ENCODE measurements at places on chromosomes 2 and 18. TPM values are rescaled to one million over a fixed set of nuclear protein-coding genes. Genes with fewer than 3 reads are reported as not detected.

DNA sequence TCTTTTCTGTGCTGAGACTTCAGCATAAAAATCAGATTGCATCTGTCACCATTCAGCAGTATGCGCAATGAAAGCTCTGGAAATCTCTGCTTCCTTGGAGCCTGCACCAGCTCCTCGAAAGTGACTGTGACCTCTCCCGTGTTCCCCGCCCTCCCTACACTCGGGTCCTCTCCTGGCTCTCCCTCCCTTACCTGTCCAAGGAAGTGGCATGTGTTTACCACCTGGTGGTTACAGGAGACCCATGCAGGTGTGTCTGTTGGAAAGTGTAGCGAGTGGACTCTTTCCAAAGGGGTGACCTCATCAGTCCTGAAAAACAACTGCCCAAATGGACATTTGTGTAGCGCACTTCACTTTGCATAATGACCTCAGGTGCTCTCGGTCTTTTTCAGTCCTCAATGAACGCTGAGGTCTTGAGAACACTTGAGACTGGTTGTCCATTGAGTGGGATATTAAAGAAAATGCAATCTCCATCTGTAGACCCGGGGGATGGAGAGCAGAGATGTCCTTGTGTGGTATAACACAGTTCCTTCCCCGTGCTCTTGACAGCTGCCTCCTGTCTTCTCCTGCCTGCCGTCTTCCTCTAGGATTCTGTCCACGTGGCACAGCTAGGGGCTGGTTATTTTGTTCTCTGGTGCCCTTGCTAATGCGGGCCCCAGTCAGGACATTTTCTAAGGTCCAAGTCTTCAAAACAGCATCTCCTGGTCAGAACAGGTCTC is 133.2 kb downstream of the ACKR3 start:
- DNase-seq, result no peak

DNA sequence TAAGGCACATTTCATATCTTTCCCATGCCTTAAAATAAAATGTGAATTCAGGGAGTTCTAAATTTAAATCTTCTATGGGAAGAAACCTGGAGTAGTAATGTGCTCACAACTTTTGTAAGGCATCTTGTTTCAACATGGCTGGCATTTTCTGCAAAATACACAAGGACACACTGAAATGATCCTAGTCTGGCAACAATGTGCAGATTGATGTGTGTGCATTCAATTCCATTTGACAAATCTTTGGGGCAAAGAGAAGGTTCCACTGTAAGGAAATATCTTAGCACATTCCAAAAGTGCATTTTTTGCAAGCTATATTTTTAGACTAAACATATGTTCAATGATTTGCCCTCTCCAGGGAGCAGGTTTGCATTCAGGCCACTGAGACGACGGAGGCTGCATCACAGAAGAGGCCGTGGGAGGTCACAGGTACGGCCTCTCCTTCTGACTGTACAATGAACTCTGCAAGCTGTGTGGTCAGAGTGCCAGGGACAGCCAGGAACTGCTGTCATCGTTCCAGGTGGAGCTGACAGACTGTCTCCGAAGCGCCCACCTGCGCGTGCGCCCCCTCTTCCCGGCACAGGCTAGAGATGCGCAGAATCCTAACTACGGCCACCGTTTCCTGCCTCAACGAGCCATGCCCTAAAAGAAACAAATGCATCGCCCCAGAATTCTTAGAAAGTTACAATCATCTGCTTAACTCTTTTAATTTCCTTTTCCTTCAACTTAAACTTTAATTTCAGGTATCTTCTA is 149.2 kb upstream of the POU3F3 start:
- no peak for DNase-seq

DNA sequence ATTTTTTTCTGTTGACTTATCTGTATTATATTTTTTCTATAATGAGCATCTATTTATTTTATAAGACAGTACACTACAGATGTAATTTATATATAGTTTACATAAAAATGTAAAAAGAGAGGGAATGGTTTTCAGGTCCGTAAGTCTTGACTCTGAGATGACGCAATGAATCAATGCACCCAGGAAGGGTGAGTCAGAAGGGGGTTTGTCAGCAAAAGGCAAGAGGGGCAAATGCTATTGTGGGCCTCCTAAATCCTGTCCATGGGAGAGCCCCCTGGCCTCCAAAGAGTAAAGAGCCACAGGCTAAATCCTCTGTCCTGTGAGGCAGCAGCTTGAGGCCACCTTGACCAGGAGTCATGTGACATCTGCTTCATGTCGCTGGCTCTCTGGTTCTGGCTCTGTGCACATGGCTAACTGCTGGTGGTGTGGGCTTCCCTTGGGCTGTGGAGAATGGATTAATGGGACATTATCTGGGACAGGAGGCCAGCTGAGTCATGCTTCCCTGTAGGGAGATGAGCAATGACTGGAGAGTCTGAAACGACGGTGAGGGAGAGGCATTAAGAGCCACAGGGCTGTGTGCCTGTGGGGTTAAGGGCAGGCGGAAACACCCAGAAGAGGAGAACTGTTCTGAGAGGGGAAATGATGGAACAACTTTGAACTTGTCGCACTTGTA is 22.8 kb upstream of the ASB18 start:
- DNase-seq, result no peak

DNA sequence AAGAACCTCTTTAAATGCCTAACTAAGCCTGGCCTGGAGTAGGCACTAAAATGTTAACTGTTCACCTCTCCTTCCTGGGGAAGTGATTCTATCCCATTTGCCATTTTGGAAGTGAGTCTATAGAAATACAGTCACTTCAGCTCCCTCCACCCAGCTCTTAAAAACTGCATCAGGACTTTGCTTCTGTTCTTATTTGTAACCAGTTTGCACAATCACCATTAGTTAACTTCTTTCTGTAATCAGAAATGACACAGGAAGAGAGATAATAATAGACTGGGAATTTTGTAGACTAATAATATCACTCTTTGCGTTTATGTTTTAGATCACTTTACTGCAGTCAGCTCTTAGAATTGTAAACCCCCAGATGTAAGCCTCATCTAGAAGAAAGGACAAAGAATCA is 16.0 kb upstream of the MARCO start:
- no peak for DNase-seq

DNA sequence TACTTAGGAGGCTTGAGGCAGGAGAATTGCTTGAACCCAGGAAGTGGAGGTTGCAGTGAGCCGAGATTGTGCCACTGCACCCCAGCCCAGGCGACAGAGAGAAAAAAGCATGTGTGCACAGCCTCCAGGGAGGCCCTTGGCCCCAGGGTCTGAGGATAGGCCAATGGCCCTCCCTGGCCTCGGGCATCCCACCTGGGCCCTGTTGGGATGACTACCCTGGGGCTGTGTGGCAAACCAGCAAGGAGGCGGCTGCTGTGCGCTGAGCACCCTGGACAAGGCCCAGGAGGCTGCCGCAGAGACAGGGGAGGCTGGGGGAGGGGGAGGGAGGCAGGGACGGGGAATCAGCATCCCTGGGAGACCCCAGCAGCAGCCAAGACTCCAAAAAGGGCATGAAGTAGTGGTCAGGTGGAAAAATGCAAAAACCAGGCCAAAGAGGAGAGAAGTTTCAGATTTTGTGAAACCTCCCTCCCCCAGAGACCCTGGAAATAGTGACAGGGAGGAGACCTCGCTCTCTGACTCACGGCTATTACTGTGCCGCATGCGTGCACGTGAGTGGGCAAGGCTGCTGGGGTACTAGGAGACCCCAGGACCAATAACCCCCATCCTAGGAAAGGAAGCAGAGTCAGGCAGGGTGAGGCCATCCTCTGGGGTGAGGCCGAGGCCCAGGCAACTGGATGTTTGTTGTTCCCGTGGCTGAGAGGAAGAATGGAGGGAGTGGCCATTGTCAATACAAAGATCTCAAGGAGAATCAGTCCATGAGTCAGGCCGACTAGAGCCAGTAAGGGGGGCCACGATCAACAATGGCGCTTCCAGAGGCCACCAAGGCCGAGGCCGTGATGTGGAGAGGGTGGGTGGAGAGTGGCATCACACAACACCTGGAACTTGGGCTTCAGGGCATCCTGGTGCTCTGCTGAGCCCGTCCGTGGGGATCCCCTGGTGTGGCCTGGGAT is 16.0 kb upstream of the B3GNT7 start:
- no peak for DNase-seq

DNA sequence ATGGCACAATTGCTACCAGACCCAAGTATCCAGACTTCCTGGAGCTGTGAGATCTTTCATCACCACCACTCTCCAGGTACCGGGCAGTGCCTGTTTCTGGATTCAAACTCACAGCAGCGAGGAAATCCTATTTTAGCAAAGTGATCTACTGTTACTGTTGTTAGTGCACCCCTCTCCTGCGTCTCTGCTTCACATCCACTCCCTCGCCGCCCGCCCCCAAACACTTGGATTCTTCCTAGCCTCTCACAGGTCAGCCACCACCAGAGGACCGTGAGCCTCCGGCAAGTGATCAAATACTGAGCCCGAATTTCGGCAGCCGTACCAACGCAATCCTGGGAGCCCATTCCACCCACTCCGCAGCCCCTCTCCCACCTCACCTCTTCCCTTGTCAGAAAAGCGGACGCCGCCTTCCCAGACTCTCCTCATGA is 519 bp downstream of the METTL4 start:
- no peak for DNase-seq

DNA sequence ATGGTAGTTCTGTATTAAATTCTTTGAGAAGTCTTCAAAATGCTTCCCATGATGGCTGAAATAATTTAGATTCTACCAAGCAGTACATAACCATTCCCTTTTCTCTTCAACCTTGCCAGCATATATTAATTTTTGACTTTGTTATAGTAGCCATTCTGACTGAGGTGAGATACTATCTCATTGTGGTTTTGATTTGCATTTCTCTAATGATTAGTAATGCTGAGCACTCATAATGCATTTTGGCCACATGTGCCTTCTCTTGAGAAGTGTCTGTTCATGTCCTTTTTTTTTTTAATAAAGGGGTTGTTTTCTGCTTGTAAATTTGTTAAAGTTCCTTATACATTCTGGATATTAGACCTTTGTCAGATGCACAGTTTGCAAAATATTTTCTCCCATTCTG is 173.9 kb downstream of the CALCRL start:
- no peak for DNase-seq

DNA sequence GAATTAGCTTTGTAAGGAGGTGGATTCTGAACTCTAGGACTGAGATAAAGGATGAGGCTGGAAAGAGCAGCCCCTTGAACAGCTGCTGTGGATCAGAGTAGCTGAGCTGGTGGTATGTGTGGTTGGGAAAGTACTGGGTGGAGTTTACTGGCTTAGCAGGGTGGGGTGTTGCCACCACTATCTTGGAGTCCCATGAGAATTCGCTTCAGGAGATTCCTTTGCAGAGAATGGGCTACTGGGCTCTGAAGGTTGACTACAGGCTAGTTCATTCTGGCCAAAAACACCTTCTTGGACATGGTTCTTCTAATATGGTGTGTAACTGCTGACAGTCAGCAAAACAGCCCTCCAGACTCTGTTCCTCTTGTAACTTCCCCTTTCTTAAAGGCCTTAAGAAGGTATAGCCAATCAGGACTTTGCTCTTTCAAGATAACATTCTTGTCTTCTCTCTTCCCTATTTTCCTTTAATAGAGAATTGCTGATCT is 52.7 kb downstream of the TET3 start:
- DNase-seq, result no peak

DNA sequence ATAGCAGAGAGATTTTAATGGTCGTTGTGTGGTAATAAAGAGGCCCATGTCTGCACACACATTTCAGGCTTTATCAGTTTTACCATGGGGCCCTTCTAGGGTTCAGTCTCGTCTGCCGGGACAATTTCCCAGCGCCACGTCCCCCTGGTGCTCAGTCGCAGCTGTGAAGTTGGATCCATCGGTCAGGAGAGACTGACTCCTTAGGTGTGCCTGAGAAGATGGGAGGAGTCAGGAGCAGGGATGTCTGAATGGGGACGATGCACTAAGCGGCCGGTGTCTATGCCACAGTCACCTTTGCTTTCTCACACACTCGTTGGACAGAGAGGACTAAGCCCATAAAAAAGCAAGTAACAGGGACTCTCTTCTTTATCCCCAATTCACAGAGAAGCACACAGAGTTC is 71.4 kb downstream of the TWIST2 start:
- DNase-seq, result no peak

GRCh38 chr2:219506802-219507526 is 7.3 kb upstream of the ASIC4 start:
- no peak for DNase-seq

DNA sequence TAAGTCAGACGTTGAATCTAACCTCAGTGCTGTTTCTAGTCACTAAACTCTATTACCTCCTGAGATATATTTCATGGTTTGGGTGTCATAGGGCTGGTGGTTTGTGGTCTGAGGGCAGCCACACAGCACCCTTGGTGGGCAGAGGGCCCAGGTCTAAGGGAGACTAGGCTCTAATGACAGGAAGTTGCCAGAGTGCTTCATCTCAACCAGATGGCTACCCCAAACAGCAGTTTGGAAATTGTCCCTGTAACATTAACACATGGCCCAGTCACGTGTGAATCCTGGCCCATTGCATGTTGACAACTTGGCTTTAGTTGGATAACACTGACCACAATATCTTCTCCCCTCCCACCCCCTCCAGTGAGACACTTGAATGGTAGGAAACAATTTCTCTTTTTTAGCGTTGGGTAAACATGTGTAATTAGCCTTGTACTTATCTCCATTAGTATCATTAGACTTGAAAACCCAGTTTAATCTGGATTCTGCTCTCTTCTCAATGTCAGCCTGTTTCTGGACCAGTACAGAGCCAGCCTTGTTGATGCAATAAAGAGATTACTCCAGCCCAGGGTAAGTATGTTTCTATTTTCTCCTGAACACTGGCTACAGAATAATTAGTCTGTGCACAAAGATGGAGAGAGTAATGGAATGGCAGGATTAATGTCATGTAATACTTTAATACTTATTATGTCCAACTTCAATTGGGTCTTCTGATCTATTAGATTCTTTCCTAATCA is 187.8 kb upstream of the SIX3 start:
- DNase-seq, result no peak

- DNase-seq, result no peak
These were observed 118.4 kb upstream of the TMEM18 start for GRCh38 chr2:795531-796041.

GRCh38 chr2:43086451-43087221 is 139.8 kb downstream of the ZFP36L2 start:
- peak; percentile 96 for DNase-seq

GRCh38 chr18:5628512-5629255 is 84.9 kb upstream of the EPB41L3 start:
- DNase-seq, result peak; percentile 25

Gene ERICH2
- not detected for total RNA-seq

Gene DNER
- total RNA-seq, result not detected

Gene SERPINB12
- not detected for total RNA-seq

Gene IKZF2
- total RNA-seq, result 0.46 TPM

Gene FBXO41
- 1.2 TPM for total RNA-seq

Gene DLX2
- total RNA-seq, result not detected

Gene FOXI3
- not detected for total RNA-seq

Gene FRZB
- 0.09 TPM for total RNA-seq

Gene CACNB4
- 0.30 TPM for total RNA-seq

Gene ERFE
- total RNA-seq, result 1.2 TPM

Gene LIPT1
- total RNA-seq, result 4.8 TPM

All from endothelial cell of umbilical vein (primary cell).